NCI-H748 treated with DMSO at 0.1 percent for 48 hours (cell line): ENCODE measurements at places on chromosomes 5 and 9.

DNA sequence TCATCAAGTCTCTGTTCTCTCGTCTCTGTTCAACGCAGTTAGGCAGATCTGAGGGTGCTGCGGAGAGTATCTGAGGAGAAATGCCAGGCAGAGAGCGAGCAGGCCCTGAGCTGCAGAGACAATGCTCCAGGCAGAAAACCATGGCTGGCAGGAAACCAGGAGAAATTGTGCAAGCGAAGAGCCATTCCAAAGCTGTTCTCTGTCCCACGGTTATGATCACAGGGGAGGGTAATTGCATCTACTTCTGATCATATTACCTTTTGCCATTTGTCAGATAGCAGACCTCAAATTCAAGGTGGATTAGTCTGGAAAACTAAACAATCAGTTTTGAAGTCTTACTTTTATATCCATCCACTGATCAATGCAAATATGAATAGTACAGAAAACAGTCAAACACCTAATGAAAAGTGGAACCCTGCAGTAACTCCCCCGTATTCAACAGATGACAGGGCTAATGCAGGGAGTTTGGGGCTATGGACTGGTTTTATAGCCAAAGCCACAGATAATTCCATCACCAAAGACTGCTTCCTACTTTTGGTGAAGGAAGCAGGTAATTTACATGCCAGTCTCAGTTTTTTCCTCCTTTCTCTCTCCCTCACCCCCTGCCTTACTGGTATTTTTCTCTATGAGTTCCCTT is 228.0 kb downstream of the DCP2 start:
- no peak for DNase-seq

GRCh38 chr5:109863752-109864151 is 174.0 kb downstream of the MAN2A1 start:
- no peak for DNase-seq

GRCh38 chr5:45533663-45534062 is 162.5 kb downstream of the HCN1 start:
- no peak for DNase-seq

DNA sequence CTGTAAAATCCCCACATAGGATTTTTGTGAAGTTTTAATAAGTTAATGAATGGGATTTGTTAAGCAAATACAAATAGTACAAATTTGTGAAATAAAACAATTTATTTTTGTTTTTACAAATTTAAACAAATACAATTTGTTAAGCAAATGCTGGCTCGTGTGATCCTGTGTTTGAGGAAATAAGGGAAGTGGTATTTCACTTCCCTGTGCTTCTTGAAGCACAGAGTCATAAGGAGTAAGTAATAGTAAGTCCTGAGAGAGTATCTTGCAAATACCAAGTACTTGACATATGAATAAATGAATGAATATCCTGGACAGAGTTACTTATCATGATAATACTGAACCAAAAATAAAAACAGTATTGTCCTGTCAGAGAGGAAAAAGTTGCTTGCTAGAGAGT is 9.1 kb downstream of the SMIM3 start:
- DNase-seq, result no peak
